Esophagus squamous epithelium (tissue), 5 donors: ENCODE measurements at places on chromosomes 7 and 10.

DNA sequence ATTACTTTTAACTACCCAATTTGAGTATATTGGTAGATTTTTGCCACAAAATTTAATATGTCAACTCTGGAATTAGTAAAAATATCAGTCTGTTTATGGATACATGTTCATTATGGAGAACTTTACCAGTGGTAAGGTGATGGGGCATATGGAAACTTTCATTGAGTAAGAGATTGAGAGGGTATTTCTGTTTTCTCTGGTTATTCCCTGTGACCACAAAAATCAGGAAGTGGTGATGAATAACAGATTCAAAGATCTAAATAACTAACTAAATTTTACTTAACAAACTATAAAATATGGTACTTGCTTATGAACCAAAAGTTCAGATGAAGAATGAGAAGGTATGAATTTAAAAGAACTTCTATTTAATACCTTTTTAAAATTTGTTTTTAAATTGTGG is 22.1 kb upstream of the STEAP4 start:
- DNase-seq, result no peak

GRCh38 chr7:149093228-149093627 is 2.7 kb upstream of the ZNF786 start:
- no peak for DNase-seq

GRCh38 chr7:36707898-36708297 is 16.4 kb downstream of the AOAH start:
- DNase-seq, result no peak

DNA sequence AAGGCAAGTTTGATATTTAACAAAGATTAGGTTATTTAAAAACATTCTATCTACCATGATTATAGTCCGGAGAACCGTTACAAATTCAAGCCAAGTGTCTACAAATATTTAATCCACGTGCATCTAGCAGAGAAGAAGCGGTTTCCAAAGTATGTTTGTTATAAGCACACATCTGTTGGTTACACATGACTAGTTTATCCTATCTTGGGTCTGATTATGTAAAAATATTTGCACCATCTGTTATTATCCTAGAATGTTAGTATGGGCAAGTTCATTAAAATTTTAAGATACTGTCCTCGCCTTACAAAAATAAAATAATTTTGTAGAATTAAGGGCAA is 289.2 kb upstream of the VSTM2A start:
- DNase-seq, result no peak

GRCh38 chr7:105885387-105886111 is 9.2 kb upstream of the ATXN7L1 start:
- DNase-seq, result no peak

DNA sequence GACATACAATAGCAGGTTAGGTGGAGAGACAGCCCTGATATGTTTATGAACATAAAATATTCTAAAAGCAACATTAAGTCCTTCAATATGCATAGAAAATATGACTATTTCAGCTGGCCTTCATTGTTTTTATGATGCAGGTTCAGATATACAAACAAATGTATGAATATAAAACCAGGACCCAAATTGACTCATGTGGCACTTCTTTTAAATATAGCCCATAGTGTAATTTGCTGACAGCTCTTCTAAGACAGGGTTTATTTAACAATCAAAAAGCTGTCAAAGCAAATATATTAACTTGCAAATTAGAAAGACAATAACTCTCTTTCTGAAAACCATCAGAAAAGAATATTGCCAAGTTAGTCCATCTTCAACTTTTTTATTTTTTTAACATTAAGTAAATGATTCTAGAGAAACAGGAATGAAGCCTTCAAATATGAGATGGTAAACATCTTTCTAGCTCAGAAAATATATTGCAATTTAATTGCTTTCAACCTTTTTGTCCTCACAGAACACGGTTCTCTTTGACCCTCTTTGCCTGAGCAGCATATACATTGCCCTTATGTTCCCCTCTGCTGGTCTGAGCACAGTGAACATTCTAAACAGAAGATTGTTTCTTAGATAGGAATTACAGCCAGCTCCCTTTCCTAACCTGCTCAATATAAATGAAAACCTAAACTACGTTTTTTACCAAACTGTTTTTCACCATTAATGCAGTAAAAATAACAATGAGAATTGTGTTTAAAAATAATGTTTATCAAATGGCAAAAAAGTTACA is 82.8 kb downstream of the CACNA2D1 start:
- no peak for DNase-seq

- peak; percentile 17 for DNase-seq
These were observed at the start of gene ITGB8 for GRCh38 chr7:20330239-20330927. ITGB8 (plus strand) TSS chr7:20330900; CDS start chr7:20331807, 907 bp downstream.

DNA sequence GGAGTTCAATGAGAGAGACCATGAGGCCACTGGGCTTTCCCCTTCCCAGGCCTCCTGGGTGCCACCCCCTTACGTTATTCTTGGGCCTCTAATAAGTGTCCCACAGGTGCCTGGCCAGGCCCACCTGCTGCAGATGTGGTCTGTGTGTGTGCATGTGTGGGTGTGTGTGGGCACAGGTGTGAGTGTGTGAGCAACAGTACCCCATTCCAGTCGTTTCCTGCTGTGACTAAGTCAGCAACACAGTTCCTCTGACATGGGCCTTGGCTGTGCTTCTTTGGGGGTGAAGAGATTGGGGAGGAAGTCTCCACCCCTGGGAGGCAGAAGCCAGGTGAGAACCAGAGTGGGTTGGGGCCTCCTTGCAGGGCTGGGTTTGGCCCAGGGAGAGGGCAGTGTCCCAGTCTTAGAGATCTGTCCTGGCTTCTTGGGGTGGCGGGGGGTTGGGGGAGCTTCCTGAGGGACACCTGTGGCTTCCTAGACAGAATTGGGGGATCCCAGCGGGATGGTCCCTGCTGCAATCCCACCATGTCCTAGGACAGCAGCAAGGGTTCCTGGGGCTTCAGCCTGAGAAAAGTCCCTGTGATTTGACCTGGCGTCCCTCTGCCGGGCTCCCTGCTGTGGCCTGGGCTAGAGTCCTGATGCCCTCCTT is 4.1 kb upstream of the PILRB start:
- DNase-seq, result no peak

DNA sequence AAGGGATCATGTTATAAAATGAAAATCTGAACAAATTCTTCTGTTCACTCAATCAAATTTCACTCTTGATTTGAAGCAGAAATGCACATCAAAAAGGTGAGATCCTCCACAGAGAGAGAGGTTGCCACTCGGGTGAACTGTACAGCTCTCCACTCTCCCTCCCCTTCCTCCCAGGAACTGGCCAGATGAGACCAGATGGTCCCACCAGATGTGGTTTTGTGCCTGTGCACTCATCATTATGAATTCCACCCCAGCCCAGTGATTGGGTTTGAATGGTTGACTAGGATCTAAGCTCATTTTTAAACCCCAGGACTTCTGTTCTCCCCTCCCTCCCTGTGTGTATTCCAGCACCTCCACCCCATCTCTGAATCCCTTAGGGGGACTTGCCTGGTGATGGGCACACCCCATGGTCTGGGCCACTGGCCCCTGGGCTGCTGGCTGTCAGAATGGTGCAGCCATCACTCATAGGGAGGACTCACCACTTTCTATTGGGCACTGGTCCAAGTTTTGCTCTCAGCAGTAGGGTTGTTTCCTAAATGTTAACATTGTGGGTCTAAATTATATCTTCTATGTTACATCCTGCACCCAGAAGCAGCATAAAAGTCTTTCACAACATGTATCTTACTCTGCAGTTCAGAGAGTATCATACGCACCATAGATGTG is 393.1 kb downstream of the TNS3 start:
- no peak for DNase-seq

DNA sequence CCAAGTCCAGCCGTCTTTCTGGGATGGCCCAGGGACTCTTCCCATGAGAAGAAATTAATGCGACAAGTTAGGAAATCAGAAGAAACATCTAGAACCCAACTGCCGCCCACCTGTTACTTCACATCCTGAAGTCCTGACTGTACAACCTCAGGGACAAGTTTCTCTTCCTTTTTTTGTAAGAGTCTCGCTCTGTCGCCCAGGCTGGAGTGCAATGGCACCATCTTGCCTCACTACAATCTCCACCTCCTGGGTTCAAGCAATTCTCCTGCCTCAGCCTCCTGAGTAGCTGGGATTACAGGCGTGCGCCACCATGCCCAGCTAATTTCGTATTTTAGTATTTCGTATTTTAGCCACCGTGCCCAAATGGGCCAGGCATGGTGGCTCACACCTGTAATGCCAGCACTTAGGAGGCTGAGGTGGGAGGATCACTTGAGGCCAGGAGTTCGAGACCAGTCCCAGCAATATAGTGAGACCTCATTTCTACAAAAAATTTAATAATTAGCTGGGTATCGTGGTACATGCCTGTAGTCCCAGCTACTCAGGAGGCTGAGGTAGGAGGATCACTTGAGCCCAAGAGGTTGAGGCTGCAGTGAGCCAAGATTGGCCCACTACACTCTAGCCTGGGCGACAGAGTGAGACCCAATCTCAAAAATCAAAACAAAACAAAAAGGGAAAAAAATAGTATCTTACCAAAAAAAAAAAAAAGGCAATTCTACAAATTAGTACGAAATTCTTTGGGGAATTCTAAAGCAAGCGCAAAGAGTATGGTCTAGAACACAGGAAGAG is 20.8 kb downstream of the LAT2 start:
- DNase-seq, result no peak

GRCh38 chr7:68700414-68700813 is 897.9 kb upstream of the AUTS2 start:
- no peak for DNase-seq

GRCh38 chr10:131972474-131973071 is 9.2 kb downstream of the BNIP3 start:
- no peak for DNase-seq

GRCh38 chr7:112204499-112205342 is 1.5 kb downstream of the DOCK4 start:
- no peak for DNase-seq

- DNase-seq, result no peak
These were observed 4.2 kb downstream of the OSBPL3 start for GRCh38 chr7:24975644-24976260.

DNA sequence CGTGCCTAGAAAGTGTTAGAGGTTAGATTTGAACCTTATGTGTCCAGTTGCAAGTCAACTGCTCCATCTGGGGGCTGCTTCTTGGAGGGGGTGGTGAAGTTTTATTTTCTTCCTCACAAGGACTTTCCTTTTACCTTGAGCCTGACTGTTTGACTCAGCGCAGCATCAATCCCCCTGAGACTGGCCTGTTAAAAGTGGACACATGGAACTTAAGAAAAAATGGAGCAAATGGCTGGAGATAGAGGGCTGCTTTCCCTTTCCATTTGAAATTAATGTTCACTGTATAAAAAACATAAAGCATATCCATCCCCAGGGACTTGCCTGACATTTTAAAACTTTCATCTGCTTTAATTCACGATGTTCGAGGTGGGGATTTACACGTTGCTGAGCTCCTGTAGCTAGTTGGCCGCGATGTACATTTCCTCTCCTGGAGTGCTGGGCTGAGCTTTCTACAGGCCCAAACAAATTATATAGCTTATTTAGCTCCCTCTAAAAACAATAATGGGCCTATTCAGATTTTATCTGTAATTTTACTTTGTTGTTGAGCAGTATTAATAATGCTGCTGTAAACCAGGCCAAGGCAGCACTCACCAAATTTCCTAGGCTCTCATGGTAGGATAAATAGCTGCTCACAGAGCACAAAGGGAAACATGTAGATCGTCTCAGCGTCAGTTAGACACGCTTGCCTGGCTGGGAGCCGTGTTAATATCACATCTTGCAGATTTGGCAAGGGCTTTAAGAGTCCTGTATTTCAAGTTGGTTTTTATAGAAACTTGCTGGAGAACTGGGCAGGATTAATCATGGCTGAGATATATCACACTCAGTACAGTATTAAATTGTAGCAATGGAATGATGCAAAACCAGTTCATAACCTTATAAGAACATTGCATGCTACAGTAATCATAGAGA is 251.5 kb downstream of the LRMDA start:
- no peak for DNase-seq

- DNase-seq, result no peak
These were observed 2.2 kb downstream of the BHLHA15 start for GRCh38 chr7:98213296-98213887.
